CD4-positive, CD25-positive, alpha-beta regulatory T cell (primary cell): ENCODE measurements at places on chromosomes 1 and 21.

DNA sequence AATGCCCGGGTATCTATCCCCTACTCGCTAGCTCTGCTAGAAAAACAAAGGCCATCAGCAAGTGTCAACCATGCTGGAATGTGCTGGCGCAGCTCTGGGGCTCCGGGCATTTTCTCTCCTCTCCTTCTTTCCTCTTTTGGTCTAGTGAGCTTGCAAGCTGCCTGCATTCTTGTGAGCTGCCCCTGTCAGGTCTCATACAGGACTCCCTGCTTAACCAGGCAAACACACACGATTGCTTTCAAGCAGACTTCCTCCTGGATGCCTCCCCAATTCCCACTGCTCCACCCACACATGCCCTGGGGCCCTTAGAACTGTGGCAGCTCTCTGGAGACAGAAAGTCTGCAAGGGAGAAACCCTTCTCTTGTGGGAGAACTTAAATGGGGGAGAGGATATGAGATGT lies 35.7 kb upstream of the SUCO start:
- DNase-seq, result no peak

DNA sequence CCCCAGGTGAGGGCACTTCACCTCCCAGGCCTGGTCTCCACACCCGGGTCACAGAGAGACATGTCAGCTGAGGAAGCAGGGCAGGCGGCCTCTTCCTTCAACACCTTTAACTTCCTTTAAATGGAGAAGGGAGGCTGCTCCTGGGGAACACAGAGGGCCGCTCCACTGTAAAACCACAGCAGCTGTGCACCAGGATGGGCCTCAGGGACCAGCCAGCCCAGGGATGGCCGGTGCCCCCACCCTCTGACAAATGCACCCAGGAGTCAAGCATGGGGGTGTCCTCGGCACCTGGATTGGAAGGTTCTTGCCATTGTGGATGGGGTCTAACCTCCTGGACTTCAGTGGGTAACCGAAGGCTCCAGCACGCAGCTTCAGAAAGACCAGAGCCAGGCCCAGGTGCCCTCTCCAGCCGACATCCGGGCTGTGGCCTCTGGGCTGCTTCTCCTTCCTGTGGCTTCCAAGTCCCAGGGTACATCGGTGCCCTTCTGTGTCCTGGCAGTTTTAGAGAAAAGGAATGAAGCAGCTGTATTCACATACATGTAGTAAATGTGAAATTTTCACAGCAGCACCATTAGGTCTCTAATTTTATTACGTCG lies 121.7 kb upstream of the COL6A1 start:
- no peak for DNase-seq

DNA sequence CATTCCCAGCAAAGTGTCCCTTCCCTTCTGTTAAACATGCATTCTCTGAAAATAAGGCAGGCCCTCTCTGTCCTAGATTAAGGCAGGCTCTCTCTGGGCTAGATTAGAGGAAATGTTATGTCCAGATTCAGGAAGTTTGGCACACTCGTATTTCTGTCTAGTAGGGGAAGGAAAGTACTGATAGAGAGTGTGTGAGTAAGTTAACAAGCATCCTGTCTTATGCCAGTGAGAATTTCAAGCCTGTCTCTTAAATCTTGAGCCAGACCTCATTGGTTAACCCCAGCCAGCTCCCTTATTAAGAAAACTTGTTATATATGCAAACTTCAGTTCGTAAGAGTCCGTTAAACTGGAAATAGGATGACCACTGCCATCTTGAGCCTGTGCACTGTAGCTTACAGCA lies 31.6 kb downstream of the IGSF5 start:
- no peak for DNase-seq

GRCh38 chr1:16187748-16188401 lies 24.6 kb downstream of the ARHGEF19 start:
- peak; percentile 71 for DNase-seq

DNA sequence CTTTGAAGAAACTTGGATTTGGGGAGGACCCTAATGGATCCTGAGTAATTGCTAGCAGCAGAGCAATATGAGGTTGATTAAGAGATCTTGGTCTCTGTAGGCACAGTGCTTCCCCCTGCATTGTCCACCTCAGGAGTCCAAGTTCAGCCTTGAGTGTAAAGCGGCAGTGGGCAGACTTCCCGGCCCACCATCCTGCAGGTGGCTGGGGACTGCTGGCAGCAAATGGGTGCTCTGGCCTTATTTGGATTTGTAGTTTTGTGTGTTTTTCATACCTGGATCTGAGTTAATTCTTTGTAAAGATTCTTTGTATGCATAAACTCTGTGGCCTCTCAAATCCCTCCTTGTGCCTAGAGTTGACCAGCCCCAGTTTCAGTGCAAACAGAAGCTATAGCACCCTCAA lies 7.6 kb downstream of the BARHL2 start:
- no peak for DNase-seq

DNA sequence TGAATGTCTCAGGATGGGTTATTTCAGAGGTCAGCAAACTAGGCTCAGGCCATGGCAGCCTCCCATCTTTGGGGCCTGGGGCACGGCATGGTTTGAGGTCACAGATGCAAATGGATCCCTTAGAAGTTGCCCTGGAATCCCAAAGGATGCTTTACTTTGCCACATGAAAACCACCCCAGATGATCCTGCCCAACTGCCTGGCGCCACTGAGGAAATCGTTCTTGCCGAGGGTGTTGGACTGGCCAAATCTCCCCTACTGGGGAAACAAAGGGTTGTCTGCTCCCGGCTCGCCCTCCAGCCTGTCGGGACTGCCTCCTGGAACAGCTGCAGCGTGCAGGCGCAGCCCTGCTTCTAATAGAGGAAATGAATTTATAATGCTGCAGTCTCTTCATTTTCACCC lies 173.0 kb upstream of the LMO4 start:
- DNase-seq, result no peak

- no peak for DNase-seq
Observed at GRCh38 chr1:207892764-207893163, 18.2 kb downstream of the CD34 start.

GRCh38 chr1:68010090-68010489 lies 40.3 kb downstream of the DIRAS3 start:
- DNase-seq, result no peak

- no peak for DNase-seq
Observed at GRCh38 chr1:50163680-50164079, 55.0 kb downstream of the ELAVL4 start.

DNA sequence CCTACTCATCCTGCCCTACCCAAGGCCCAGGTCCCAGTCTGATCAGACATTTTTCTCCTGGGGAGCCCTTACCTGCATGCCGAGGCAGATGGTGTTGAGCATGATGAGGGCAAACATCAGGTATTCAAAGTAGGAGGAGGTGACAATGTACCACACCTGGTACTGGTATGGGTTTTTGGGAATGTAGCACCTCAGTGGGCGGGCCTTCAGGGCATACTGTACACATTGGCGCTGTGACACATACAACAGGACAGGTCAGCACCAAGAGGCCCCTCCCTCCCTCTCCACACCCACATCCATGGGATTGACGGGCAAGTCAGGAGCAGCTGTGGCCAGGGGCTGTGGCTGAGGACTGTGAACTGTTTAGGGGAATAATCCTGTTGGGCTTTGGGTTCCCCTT lies 37.1 kb upstream of the KIF21B start:
- no peak for DNase-seq

DNA sequence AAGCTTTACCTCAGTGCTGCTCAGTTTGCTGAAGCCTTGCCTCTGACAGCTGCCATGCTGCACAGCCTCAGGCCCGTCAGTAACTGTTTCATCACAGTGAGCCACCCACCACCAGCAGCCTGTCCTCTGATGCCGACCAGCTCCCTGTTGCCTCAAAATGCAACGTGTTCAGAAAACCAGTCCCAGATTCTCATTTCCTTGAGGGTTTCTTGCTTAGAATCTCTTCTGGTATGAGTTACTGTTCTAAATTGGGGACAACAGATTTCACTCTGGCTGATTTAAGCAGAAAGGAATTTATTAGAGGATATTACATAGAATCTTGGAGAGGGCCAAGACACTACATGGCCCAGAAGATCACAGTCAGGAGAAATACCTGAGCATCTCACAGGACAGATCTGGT lies 11.0 kb downstream of the UBL4B start:
- no peak for DNase-seq

DNA sequence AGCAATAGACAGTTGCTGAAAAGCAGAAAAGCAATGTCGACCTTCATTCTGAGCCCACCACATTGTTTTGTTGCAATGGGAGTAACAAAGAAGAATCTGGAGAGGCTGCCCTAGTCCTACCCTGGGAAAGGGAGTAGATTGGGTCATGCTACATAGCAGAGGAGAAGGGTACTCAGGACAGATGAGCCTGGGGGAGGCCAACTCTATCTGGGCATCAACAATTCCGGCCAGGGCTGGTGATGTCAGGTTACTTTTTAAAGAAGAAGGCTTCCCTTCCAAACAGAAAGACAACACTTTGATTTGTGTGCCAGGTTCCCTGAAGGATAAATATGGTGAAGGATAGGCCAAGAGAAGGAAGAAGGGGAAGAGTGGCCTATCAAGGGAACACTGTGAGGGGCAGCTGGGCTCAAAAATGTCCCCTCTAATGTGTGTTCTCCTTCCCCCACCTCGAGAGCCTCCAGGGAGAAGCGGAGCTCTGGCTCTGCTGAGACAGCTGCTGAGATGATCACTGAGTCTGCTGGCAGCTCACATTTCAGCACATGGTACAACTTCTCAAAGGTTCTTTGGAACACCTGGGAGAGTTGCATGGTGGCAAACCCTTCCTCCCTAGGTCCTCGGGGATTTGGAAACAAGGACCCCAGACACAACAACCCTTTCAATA lies 3.2 kb upstream of the ADIPOR1 start:
- no peak for DNase-seq

DNA sequence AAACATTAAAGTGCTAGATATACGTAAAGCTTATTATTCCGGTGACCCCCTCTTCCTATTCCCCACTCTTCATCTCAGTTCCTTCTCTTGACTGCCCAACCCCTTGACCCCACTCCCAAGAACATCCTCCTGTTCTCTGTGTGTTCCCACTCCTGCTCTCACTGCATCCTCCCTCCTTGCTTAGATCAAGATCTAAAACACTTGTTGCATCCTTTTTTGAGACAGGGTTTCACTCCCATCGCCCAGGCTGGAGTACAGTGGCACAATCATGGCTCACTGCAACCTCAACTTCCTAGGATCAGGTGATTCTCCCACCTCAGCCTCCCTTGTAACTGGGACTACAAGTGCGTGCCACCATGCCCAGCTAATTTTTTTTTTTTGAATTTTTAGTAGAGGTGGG lies 13.5 kb downstream of the ATP2B4 start:
- no peak for DNase-seq

DNA sequence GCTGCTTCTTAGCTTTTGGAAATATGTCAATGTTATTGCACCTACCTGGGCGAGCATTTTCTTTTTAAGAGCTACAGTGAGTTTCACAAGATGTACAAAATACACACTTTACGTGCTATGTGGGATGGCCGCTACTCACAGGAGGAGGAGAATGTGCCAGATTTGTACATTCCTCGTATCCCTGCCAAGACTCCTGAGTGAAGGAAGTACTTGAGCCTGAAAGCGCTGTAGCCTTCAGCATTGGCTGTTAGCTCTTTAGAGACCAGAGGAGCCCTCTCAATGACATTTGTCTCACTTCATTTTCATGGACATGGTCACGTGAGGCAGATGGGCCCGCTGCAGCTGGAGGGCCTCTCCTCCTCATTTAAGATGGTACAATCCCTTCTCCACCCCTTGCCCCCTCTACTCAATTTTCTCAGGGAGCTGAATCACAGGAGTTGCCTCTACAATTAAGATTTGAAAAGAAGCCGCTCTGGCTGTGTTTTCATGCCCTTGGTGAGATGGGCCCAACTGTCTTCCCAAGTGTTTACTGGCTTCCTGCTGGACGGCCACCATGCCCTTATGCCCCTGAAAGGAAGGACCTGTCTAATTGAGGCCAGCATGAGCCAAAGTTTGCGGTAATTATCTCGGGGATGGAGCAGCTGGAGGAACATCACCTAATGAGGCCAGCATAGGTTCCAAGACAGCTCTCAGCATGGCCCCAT lies 442.6 kb downstream of the PRDM2 start:
- no peak for DNase-seq

DNA sequence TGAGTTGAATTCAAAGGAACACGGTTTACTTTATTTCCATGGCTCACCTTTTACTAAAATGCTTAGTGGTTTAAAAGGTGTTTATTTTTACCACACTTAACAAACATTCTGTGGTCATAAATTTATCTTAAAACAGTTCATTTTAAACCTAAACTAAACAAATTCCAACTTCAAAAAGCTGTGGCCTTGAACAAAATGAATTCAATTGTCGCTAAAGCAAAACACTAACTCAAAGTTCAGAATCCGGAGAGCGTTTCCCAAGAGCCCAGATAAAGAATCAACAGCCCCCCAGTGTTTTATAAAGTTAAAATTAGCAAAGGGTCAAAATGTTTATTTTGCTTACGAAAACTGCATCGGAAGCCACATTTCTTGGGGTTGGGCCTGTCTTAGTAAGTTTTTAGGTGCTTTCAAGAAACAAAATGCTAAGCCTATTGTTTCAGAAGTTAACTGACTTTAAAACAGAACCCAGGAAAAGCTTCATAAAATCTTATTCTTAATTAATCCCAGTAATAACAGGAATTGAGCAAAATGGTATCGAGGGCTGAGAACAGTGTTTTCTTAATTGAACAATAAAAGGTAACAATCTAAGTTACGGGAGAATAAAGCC lies 1.3 kb downstream of the PUM1 start:
- peak; percentile 9 for DNase-seq

GRCh38 chr1:12581179-12581578 lies 36.8 kb downstream of the DHRS3 start:
- no peak for DNase-seq

DNA sequence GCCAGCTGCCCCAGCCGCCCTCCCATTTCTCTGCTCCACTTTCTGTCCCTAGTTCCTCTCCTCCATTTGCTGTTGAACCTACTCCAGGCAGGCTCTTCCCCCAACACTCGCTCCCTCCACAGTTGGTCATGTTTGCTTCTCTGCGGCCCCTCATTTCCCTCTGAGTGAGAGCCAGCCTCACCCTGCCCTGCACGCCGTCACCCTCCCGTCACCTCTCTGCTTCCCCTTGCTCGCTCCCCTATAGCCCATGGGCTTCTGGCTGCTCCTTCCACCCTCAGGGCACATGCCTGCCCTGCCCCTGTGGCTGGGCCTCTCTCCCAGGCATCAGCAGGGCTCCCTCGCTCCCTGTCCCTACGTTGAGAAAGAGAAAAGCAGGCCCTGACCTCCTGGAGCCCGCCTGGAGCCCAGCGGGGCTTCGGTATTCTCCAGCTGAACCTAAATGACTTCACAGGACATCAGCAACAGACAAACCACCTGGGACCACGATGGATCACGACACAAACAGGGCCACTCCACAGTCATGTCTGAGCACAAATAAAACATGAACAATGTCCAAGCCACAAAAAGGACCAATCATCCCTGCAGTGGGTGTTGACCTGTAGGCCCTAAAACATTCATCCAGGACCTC lies 13.3 kb upstream of the THEMIS2 start:
- DNase-seq, result no peak

DNA sequence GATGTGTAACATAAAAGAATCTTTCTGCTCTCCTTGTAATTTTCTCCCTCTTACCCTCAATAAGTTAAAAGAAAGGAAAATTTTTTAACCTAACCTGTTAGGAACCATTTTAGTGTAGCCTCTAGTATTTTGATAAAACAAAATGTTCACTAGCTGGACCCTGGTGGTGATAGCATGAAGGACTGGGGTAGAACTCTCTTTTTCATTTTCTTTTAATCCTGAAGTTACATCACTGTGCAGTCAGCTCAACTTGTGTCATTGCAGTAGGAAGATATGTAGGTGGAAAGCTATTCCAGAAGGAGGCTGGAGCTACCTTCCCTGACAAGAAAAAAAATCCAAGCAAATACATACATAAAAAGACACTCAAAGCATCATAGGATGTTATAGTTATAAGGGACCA lies 39.3 kb downstream of the NFIA start:
- no peak for DNase-seq

- no peak for DNase-seq
Observed at GRCh38 chr1:39979654-39980053, 24.7 kb downstream of the MFSD2A start.
